GM13976 (cell line): ENCODE measurements at places on chromosomes 2 and 18.

- no peak for DNase-seq
Observed at GRCh38 chr2:189608795-189609422, 28.3 kb upstream of the SLC40A1 start.

DNA sequence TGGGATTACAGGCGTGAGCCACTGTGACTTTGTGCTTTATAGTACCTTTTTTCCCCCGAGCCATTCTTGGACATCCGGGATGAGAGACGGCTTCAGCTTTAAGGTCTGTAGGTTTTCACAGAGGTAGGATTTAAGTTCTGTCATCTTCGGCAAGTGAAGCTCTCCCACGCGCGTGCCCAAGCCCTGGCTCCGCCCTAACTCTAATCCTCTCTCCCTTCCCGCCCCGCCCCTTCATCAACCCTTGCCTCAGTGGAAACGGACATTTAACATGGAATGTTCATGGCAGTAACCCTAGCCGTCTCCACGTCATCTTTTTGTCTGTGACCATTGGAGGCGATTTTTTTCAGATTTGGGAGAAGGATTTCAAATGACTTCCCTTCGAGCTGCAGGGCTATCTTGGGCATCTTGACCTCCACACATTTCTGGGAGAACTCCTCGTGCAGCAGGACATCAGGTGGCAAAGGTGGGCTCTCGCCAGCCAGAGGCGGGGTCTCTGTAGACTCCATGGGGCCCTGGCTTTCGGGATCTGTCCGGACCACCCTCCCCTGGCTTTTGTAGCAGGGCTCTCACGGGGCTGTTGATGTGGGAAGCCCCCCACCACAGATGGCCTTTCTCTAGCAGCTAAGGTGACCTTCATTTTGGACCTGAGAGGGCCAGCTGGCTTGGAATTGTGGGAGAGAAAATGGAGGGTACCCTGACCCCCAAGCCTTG is 6.8 kb downstream of the COLEC11 start:
- no peak for DNase-seq

DNA sequence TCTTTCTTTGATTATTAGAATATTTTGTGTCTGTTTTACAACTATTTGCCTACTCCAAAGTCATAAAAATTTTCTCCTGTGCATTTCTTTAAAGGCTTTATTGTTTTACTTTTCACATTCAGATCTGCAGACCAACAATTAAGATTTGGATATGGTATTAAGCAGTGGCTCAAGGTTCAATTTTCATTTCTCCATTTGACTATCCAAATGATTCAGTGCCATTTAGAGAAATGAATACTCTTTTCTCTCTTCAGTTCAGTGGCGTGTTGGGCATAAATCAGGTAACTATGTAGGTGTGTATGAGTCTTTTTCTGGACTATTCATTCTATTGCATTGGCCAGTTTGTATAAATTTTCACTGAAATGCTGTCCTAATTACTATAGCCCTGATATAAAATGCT is 57.3 kb upstream of the IL1R1 start:
- no peak for DNase-seq

DNA sequence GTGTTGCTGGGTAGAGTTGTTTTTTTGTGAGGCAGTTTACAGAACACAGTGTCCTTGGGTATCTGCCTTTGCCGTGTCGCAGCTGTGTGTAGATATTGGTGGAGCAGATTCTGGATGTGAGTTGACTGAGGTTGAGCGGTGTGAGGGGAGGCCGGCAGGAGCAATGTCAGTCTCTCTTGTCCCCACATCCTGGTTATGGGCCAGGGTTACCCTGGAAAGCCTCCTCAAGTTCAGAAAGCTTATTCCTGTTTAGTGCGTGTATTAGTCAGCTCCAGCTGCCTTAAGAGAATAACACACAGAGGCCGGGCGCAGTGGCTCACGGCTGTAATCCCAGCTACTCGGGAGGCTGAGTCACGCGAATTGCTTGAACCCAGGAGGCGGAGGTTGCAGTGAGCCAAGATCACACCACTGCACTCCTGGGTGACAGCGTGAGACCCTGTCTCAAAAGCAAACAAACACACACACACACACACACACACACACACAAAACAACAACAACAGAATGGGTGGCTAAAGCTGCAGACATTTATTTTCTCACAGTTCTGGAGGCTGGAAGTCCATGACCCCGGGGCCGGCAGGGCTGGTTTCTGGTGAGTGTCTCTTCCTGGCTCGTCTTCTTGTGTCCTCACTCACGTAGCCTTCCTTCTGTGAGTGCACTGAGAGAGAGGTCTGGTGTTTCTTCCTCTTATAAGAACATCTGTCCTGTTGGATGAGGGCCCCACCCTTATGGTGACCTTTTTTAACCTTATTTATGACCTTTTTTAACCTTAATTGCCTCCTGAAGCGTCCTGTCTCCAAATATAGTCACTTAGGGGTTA is 5.1 kb downstream of the NCK2 start:
- no peak for DNase-seq

- no peak for DNase-seq
Observed at GRCh38 chr18:23337599-23338444, 115.3 kb upstream of the RIOK3 start.

DNA sequence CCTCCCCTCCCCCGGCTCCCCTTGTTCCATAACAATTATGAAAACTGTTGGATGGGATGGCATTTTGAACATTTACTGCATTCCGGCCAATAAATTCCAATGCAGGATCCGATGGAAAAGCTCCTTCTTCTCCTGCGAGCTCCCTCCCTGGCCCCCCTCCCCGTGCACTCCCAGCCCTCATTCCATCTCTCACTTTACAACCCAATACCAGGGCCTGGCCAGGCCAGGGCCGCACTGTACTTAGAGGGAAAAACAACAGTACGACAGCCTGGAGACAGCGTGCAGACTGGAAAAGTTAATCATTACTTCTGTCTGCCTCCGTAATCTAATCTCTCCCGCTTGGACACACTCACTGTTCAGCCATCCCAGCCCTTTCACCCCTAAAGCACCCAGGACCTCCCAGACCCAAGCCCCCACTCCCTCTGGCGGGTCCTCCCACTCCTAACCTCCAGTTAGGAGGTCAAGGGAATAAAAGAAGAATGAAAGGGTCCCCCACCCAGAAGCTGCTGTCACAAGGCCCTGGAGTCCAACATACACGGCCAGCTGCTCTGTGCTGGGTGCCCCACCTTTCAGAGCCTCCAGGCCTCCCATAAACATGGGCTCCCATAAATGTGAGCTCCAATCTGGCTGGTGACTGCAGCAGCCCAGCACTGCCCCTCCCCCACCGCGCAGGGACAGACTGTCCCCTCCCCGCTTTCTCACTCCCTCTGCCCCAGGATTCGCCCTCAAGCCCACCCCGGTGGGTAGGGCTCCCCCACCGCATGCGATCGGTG is 20.6 kb downstream of the SMAD7 start:
- DNase-seq = no peak

GRCh38 chr2:39099870-39100728 is 20.8 kb downstream of the SOS1 start:
- no peak for DNase-seq

DNA sequence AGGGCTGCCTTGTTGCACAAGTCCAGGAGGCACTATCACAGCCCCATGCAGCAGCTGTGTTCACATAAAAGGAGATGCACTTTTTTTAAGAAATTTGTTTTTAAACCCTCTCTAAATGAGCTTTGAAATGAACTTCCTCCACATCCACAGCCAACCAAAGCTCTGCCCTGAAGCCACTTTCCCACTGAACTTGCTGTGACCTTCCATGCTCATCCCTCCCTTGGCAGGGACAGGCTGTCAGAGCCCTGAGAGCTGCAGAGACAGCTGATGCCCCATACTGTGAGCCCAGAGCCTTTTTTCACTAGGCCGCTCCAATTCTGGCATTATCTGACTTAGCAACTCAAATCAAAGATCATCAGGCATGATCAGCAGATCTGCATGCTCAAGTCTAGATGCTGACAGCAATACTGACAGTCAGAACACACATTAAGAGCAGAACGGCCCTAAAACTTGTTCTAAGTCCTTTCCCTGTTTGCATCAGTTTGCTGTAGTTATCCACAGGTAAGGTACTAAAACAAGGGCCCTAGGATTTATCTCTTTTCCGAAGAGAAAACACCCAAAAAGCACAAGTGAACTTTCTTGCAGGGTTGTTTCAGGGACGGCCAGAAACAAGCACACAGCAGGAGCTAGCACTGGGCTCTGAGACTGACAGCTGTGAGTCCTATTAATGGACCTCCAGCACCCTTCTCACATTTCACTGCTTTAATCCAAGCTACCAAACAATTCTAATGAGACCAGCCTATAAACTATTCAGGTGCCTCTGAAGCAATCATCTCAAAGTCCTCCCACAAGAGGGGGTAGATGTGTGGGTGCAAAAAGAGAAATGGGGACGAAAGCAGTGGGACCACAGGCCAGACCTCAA is 34.9 kb downstream of the RNU4ATAC start:
- no peak for DNase-seq

DNA sequence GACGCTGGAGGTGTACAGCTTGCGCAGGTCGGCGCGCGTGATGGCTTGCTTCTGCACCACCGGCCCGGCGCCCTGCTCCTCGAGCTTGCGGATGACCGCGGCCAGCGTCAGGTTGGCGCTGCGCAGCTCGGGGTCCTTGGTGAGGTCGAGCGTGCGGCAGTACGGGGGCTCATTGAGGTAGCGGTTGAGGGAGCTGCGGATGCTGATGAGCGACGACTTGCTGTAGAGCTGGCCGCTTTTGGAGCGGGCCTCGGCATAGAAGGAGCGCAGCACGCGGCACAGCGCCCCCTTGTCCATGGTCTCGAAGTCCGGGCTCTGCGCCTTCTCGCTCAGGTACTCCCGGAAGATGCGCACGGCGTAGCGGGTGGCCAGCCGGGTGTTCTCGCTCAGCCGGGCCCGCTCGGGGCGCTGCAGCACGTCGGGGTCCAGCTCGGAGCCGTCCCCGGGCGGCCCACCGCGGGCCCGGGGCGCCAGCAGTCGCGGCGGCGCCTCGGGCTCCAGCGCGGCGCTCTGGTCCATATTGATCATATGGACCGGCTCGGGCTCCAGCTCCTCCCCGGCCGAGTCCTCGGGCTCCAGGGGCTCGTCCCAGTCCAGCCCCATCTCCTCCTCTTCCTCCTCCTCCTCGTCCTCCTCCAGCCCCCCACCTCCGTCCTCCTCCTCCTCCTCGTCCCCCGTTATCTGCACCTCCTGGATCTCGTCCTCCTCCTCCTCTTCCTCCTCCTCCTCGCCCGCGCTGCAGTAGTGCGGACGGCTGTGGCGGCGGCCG is 523 bp downstream of the KCTD1 start:
- peak; percentile 88 for DNase-seq

DNA sequence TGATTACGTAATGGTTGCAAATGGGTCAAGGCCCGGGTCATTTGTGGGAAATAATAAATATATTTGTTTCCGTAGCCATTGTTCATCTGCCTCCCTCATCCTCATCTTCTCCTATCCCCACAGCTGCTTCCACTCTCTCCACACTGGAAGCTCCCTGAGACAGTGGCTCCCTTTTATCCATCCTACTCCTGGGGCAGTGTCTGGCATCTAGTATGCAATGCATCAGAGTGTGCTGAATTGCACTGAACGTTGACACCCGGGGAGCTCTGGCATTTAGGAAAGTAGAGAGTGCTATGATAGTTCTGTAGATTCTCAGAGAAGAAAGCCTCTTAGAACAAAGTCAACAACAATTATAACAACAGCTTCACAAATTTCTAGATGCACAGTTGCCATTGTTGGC is 45.5 kb upstream of the NAB1 start:
- no peak for DNase-seq

DNA sequence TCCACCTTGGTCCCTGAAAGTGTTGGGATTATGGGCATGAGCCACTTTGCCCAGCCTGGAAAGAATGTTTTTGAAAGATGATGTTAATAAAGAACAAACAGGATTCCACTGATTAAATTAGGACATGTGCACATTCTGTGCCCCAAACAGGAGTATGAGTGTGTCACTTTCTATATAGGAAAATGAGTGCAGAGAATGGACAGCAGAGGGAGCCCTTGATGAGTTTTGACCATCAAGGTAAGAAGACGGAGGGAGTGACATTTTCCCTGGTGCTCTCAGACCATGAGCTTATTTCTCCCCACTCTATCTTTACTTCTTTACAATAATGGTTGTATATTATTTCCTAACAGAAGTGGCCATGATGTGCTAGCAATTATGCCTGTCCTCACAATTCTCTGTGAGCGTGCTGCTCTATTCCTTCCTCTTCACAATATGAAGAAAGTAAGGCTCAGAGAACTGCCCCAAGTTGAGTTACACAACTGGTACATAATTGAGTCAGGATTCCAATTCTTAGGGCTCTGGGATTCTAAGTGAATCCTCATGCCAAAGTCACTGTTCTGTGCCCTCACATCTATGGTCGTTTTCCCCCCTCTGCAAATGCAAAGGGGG is 20.6 kb downstream of the RPL37A start:
- peak; percentile 53 for DNase-seq

DNA sequence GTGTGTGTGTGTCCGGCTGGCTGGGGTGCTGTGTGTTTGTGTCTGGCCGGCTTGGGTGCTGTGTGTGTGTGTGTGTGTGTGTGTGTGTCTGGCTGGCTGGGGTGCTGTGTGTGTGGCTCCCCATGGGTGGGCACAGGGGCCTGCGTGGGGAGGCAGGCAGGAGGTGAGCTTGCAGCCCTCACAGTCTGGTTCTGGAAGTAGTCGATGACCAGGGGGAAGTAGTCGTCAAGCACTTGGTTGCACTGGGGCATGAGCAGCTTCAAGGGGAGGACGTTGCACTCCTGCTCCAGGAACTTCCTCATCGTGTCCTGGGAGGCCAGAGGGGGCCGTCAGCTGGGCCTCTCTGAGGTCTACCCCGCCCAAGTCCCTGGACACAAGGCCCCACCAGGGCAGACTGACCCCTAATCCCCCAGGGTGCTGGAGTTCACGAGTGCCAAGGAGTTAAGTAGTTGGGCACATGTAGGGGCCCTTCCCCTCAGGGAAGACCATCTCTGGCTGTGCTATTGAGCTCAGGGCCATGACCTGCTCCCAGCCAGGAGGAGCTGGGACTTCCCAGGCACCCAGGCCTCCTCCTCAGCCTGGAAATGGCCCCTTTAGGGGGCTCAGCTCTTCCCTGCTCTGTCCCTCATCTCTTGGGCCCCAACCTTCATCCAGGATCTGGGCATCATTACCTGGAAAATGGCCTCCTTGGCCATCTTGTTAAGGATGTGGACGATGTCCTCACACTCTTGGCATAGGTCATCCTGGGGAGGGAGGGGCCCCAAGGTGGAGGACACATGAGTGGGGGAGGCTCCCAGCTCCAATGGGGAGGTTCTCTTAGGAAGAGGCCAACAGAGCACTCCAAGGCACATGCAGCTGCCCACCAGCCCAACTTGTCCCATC is 1.3 kb downstream of the SFTPB start:
- DNase-seq = no peak

- no peak for DNase-seq
Observed at GRCh38 chr2:159712929-159713420, 669 bp downstream of the MARCHF7 start.

GRCh38 chr2:236772220-236772837 is 202.7 kb downstream of the ACKR3 start:
- no peak for DNase-seq
